ENCODE measurements at places on chromosomes 2 and 18.

- no peak for DNase-seq
These were observed 63.5 kb downstream of the CDH2 start for GRCh38 chr18:28113271-28114029.

- DNase-seq = no peak
These were observed 20.5 kb downstream of the GPR35 start for GRCh38 chr2:240645801-240646175.

GRCh38 chr2:134368009-134368817, 114.3 kb downstream of the MGAT5 start:
- no peak for DNase-seq

DNA sequence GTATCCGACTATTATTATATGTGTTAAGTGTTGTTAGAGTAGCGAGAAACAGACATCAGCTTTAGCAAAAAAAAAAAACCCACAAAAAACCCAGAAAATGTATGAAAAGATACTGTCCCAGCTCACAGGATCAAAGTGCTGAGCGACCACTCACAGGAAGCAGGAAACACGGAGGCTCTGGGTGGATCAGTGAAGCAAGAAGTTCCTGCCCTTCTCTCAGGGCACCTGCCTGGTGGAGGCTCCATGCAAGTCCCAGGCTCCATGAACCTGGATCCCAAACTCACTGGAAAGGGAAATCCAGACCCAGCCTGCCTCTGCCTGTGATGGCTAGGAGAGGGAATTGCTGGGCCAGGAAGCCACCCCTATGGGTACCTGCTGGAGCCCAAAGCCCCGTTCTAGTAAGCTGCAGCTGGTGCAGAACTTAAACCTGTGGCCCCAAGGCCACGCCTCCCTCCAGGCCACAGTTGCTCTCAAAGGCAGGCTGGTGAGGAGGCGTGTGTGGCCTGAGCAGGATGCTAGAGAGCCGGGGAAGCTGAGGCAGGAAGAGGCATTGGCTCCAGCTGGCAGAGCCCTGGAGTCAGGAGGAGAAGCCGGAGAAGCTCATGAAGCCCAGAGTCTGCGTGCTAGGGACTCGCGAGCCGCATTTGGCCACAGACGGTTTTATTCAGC, 63.5 kb upstream of the TAF1B start:
- DNase-seq = no peak

- no peak for DNase-seq
These were observed 29.0 kb downstream of the TRABD2A start for GRCh38 chr2:84851876-84852275.

DNA sequence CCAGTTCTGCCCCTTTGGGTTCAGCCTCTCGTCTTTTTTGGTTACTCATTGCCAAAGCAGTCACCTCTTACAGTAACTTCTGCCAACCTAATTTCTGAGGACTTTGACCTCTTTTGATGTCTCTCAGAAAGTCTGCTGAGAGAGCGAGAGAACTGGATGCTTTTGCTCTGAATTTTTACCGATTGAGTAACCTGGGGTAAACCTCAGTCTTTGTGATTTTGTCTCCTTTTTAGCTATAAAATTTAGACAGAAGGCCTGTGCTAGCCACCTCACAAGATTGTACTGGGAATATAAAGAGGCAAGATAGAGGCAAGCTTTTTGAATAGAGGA, 34.8 kb upstream of the IL1R1 start:
- no peak for DNase-seq

DNA sequence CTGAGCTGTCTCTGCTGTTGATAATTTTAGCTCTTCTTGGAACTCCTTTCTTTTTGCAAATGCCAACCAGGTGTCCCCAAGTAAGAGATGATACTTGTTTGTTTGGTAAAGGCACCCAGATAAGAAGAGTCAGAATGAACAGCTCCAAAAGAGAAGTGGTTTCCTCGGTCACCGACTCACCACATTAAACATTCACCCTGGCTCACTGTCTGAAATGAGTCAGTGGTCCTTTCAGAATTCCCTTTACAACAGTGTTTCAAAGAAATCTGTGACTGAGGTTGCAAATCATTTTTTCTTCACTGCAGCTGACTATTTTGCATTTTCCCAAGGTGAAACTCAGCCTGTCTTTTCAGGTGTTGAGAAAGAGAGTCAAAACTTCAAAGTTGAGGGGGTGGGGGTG, 16.2 kb upstream of the CXCR4 start:
- DNase-seq = no peak

- DNase-seq = no peak
These were observed 15.6 kb upstream of the ASAP2 start for GRCh38 chr2:9191041-9191481.

DNA sequence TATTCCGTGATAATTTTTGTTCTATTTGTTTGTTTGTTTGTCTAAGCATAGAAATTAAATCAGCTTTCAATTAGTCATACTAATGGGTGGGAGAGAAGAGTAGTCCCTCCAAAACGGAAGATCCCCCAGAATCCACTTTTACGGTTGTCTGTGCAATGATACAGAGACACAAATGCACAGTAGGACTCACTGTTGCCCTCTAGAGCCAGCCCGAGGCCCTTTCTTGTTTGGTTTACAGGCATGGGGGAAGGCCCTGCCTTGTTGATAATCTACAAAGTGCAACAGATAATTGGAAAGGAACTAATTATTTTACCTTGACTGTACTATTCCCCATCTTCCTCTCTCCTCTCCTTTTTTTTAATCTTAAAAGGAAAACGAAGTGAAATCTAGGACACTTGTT, 121.1 kb downstream of the ACOXL start:
- DNase-seq = no peak

DNA sequence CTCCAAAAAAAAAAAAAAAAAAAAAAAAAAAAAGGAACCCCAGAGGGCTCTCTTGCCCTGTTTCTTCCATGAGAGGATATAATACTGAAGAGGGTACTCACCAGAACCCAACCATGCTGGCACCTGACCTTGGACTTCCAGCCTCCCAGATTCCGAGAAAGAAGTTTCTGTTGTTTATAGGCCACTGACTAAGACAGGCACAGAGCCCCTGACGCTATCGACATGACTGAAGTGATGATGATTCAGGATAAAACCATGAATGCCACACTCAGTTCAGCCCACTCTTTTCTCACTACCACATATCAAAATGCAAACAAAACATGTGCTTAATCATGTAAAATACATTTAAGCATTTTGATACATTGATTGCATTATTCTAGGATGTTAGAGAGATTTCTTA, 66.1 kb upstream of the CDCA7 start:
- no peak for DNase-seq

GRCh38 chr18:62963507-62963906, 248.2 kb downstream of the PHLPP1 start:
- DNase-seq = no peak

DNA sequence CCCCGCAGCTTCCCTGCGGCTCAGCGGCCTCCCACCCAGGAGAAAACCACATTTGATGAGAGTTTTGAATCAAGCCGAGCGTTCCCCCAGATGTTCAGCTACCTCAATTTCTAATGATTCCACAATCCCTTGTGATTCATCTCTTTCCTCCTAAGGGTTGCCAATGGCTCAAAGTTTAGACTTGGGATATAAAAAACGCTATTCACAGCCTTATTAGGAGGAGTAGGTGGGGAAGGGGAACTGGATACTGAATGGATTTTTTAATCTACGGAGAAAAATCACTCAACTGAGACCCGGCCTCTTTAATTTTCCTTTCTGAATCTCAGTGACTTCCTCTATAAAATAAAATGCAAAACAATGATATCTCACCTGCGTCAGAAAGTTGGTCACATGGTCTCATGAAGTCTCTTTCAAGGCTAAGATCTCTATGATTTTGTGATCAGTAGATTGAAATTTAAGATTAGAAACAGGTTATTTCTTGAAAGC, 192.6 kb upstream of the TCF4 start:
- no peak for DNase-seq

GRCh38 chr2:235989591-235989990, 178.6 kb downstream of the GBX2 start:
- DNase-seq = no peak

DNA sequence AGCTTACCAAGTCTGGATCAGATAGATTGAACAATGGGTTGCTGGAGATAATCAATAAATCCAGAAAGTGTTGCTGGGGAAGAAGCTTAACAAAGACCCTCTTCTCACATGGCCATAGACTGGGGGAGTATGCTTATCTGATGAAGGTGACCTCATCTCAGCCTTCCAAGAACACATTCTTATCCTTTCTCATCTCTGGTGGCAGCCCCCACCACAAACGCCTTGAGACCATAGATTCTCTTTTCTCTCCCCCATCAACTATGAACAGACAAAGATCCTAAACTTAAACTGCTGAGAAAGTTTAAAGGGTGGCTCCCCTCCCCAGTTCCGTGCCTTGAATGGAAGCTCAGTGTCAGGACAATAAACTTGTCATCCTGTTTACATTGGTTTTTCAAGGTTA, 428.7 kb upstream of the TRIB2 start:
- DNase-seq = no peak

- DNase-seq = no peak
These were observed 180.1 kb upstream of the OSR1 start for GRCh38 chr2:19538411-19538963.

- DNase-seq = no peak
These were observed 69.2 kb downstream of the KCNF1 start for GRCh38 chr2:10980886-10981425.

DNA sequence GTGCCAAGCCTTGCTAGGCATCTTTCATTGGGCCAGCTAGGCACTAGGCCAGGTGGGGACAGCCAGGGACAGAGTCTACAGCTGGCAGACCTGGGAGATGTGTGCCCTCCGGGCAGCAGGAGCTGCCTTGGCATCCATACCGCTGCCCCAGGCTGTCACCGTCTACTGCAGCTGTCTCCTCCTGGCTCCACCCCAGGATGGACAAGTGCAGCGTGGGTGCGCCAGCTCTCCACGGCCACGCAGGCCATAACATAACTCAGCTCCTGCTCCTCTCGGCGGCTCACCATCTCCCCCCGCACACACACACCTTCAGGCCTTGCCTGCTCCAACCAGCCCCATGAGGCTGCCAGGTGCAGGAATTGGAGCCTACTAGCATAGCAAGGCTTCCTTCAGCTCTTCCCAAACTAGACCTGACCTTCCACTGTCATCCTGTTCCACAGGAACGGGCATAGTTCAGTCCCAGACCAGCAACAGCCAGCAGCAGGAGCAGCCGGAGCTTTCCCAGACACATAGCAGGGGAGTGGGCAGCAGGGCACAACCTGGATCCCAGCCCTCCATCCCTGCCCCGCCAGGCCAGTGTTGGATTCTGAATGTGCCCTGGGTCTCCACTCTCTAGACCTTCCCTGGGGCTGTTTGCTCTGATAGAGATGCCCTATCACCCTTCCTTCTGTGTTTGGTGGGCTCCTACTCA, 2.5 kb upstream of the ADRA2B start:
- no peak for DNase-seq

- no peak for DNase-seq
These were observed 75.3 kb upstream of the RIOK3 start for GRCh38 chr18:23377669-23378301.

- no peak for DNase-seq
These were observed 68.9 kb upstream of the DNER start for GRCh38 chr2:229783108-229783721.

DNA sequence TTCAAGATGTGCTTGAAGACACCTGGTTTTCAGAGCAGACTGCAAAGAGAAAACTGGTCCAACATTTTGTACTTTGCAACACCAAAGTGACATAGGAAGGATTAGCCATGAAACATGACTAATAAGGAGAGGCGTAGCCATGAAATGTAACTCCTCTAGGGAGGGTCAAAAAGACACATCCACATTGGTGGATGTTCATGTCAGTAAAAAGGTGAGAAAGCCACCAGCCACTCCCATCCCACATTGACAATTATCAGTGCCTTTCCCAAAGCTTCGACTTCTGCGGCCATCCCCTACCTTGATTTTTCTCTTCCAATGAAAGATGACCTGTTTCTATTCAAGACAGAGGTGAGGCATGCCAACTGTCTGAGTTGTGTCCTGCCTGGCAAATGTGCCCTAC, 223.2 kb downstream of the ALK start:
- no peak for DNase-seq

GRCh38 chr2:240146627-240147278, 6.3 kb upstream of the OTOS start:
- no peak for DNase-seq

DNA sequence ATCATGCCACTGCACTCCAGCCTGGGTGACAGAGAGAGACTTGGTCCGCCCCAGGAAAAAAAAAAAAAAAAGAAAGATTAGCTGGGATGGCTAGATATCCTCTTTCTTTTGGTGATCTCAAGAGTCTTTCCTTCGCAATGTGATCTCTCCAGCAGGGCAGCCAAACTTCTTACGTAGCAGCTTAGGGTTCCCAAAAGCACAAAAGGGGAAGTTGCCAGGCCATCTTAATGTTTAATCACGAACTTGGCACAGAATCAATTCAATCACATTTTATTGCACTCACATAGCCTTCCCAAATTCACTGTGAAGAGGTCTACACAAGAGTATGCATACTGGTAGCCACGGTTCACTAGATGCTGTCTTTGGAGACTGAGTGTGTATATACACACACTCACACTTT, 53.1 kb downstream of the VIL1 start:
- no peak for DNase-seq

GRCh38 chr2:9735335-9735734, 104.5 kb upstream of the YWHAQ start:
- no peak for DNase-seq

DNA sequence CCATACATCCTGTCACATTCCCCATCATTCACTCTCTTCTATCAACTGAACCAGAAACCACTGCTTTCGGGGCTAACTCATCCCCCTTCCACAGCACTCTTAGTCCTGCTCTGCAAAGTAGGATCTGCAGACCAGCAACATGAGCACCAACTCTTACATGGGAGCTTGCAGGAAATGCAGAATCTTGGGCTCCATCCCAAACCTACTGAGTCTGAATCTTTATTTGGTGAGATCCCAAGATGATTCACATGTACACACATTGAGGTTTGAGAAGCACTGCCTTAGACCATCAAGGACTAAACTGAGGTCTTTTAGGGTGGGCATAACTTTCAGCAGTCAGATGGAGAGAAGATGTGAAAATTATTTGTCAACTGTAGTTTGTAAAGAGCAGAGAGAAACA, 235.6 kb upstream of the EPHA4 start:
- no peak for DNase-seq

DNA sequence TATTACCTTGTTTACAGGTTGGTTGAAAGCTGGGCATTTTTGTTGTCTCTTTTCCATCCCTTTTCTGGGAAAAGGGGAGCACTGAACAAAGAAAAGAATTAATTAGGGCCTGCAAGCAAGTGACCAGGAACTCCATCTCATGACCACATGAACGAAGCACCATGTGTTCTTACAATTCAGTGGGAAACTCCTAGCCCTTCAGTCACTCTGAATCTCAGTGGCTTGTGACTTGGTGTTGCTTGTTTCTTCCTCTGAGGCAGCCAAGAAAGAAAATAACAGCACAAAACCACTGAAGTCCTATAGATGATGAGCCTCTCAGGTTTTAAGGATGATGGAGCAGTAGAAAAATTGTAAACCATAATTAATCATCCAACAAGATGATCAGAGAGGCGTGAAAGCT, 129.1 kb upstream of the CAB39 start:
- DNase-seq = no peak

DNA sequence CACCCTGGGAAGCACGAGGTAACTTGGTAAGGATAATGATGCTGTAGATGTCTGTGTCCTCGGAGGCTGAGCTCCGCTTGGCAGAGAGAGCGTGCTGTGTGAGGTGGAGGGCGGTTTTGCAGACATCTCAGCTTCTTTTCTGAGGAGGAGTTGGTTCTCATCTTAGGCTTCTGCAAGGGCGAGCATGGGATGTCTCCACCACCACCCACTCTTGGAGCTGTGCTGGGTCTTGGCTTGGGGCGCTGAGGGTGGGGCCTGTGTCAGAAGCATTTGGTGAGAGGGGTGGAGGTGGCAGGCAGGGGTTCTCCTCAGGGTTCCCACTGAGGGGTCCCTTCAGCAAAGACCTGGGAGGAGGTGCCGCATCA, 9.2 kb downstream of the OXER1 start:
- no peak for DNase-seq

- no peak for DNase-seq
These were observed 292.1 kb upstream of the KLHL29 start for GRCh38 chr2:23092831-23093230.
